ENCODE measurements at places on chromosomes 7 and 10.
A peak's percentile ranks its signal among the peaks of the same experiment; 100 is the strongest.

DNA sequence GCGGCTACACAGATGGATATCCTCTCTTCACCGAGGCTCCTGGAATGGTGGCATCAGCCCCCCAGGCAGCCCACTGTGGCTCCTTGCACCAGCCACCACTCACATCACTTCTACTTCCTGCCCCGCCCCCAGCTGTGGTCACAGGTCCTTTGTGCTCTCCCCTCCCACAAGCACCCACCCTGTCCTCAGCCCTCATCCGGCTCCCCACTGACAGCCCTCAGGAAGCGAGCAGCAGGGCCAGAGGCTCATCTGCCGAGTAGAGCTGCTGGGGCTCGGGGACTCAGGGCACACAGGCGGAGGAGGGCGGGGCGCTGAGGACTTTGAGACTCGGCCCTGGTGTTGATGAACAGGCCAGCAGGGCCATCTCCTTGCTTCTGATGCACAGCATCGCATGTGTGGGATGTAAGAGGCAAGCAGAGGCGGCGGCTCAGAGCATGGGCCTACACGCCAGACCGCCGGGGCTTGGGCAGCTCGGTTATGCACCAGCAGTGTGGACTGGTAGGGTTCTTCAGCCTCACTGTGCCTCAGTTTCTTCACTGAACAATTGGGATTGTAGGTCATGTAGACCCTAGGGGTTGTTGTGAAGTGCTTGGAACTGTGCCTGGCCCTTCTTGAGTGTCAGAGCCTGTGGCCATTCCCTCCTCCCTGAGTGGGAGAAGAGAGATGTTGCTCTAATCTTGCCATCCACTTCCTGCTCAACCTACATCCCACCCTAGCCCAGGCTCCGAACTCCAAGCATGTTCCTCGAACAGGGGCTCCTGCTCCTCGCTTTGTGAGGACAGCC, at the start of gene PRF1:
Gene PRF1, minus strand, starts transcription at position 77 of the 784 bp plus-strand sequence. CDS start 1,839 bp downstream, outside the sequence.
- peak; percentile 26 for DNase-seq

- no peak for DNase-seq
Observed at GRCh38 chr10:126059076-126059826, 162.9 kb downstream of the FANK1 start.

DNA sequence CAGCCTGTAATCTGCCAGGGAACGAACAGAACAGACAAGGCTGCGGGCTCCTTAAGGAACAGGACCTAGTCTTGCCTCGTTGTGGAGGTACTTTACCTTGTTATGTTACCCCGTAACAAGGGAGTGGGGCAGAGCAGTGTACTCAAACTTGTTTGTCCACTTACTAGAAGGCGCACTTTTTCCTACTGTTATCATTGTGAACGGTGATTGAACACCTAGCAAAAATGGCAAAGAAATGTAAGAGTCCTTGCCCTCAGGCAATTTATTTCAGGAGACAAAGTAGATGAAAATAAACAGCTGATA, 620 bp upstream of the IMPDH1 start:
- DNase-seq = no peak

- DNase-seq = no peak
Observed at GRCh38 chr7:149559711-149560110, 62.1 kb upstream of the ZNF746 start.

DNA sequence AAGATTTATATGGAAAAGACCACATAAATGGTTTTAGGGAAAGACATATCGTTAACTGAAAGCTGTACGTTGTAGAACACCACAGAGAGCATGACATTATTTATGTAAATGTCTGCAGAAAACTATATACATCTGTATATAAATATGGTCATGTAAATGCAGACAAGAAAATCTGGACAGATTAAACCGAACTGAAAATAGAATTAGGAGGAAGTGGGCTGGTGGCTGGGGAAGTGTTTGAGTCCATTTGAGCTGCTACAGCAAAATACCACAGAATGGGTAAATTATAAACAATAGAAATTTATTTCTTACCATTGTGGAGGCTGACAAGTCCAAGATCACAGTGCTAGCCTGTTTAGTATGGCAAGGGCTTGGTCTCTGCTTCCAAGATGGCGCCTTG, 56.3 kb upstream of the USP6NL start:
- DNase-seq = no peak

DNA sequence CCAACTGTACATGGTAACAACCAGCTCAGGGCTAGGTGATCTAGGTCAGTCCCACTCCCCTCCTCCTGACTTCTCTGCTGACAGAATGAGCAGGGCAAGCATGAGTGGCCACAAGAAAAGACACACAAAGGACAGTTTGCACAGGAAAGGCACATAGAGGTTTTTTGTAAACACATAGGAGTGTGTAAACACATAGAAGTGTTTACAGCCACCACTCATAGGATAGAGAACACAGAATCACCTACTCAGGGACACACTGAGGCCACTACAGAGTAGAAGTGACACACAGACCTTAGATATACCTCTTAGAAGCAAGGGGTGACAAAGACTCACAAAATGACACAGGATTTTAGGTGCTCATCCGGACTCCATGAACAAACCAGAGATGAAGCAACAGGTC, 19.0 kb downstream of the NUDCD3 start:
- no peak for DNase-seq

DNA sequence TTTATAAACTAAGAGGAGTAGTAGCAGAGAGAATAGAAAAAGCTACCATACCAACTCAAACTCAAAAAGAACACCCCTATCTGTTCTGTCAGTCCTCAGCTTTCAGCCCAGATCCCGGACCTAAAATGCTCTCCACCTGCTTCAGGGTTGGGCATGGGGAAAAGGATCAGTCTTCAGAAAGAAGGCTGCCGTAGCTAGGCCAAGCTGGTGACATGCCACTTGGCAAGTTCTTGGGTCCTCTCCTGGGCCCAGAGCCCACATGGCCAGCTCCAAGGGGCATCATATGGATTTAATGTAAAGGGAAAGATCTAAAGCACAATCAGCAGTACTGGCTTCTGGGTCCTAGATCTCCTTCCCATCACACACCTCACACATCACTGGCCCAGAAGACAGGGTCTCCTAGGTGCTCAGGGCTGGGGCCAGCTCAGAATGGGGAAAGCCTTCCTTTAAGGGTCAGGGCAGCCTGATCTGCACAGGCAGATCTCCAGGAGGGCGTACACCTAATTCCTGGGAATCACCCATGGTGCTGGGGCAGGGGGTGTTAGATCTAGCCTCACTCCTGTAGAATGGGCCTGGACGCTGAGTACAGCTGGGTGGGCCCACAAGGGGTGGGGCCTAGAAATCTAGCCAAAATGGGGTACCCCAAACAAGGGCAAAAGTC, 2.5 kb downstream of the VAX1 start:
- no peak for DNase-seq

DNA sequence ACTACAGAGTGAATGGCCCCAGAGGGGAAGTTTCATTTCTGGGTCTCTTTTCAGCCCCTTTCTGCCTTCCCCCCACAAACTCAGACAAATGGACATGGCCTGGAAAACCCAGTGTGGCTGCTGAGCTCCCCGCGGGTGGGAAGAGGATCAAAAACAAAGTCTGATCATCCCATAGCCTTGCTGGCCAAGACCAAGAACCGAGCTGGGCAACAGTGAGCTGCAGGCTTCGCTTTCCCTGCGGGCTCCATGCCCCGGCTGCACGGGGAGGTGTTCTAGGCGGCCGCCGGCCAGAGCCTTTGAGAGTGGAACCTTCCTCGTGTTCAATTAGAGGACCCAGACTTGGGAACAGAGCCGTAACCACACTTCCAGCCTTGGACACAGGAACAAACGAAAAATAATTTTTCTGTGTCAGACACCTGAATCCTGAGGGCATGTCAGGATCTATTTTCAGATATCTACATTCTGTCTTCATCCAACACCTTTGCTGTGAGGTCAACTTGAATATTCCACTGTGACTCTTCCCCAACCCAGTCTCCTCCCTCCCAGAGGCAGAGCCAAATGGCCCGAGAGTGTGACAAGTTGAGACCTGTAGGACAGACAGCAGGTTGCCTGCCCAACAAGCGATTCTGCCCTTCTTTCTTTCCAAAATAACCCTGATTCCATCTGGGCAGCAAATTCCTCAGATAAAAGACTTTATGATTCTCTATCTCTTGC, 26.0 kb downstream of the WDR86 start:
- DNase-seq = no peak

- DNase-seq = no peak
Observed at GRCh38 chr7:85520175-85520574, 333.3 kb upstream of the SEMA3D start.

GRCh38 chr7:107768263-107768662, 24.3 kb downstream of the CBLL1 start:
- DNase-seq = no peak

DNA sequence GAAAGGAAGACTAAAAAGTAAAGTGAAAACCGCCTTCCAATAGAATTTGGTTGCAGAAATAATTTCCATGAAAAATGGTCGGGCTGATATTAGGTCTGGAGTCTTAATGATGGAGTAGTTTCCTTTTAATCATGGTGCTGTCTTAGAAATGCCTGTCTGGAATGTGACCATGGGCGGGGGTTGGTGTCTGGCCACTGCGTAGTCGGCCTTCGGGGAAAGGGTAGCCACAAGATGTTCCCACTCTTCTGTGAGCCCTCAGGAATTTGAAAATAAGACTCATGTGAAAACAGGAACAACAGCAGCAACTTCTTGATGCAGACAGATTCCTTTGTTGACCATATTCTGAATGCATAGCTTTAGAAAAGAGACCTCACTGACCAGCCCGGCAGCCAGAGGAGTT, 176.8 kb downstream of the KIAA1217 start:
- peak; percentile 78 for DNase-seq

DNA sequence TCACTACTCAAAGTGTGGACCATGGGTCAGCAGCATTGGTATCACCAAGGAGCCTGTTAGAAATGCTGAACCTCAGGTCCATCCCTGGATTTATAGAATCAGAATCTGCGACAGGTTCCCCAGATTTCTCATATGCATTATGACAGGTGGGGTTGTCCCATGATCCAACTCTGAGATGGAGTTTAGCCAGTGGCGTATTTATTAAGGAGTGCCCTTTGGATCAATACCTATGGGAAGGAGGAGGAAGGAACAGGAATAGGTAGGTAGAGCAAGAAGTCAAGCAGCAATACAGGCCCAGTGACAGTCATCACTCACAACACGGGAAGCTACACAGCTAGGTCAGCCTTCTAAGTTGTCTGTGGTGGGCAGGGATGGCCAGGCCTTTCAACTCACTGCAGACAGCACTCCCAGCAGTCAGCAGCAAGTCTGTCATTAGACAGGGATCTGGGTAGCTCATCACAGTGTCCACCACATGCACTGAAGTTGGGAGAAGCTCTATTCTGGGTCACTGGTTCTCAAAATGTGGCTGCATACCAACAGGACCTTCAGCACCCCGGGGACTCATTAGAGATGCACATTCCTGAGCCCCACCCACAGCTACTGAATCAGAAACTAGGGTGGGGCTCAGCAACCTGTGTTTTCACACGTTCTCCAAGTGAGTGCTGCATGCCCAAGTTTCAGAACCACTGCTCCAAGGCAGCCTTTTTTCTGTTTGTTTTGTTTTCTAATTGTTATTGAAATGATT, 532.3 kb upstream of the GALNT17 start:
- no peak for DNase-seq

- DNase-seq = no peak
Observed at GRCh38 chr10:101484175-101484745, 103.8 kb downstream of the POLL start.

- no peak for DNase-seq
Observed at GRCh38 chr10:95536017-95536416, 25.2 kb downstream of the SORBS1 start.

- no peak for DNase-seq
Observed at GRCh38 chr7:208816-209215, 16.4 kb downstream of the FAM20C start.

DNA sequence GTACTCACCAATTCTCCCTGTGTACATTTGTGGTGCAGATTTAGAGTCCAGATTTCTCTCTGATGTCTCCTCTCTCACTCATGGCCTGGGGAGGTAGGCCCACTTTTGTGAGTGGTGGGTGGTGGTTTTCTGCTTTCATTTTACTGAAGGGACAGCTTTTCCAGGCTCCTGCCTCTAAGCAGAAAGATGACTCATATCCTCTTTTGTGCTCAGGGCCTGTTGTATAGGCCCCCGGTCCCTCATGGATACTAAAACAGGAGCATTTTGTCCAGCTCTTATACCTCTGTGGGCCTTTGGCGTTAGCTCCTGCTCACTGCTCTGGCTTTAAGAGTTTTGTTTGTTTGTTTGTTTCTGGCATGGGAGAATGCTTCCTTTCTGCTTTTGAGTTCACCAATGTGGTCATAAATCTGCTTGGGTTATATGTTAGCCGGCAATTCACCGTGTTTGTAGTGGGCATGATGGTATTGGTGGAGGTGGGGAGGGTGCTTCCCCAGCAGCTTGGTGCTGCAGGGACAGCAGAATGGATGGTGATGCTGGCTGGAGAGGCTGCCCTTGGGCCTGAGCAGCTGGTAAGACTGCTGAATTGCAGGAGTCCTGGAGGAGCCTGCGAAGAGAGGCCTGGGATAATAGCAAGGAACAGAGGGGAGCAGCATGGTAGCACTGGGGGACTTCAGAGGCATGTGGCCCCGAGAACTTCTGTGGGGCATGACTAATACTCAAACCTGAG, 468.7 kb downstream of the RPS24 start:
- DNase-seq = no peak

- no peak for DNase-seq
Observed at GRCh38 chr7:50858528-50859245, 76.0 kb upstream of the GRB10 start.

DNA sequence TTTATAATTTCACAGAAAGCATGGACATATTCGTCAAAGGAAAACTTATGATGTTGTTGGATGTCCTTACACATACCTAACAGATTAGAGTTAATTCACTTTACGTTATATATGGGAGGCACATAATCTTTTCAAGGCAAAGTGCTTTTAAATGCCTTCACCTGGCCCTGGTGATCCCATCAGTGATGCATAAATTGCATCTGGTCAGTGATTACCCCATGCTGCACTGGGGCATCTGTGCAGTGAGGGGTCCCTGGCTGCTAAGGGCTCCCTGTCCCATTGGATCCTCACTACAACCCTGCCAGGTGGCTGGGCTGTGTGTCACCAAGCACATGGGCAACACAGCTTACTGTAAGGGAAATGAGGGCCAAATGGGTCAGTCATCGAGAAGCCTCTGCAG, 441.1 kb downstream of the RPS24 start:
- DNase-seq = no peak

DNA sequence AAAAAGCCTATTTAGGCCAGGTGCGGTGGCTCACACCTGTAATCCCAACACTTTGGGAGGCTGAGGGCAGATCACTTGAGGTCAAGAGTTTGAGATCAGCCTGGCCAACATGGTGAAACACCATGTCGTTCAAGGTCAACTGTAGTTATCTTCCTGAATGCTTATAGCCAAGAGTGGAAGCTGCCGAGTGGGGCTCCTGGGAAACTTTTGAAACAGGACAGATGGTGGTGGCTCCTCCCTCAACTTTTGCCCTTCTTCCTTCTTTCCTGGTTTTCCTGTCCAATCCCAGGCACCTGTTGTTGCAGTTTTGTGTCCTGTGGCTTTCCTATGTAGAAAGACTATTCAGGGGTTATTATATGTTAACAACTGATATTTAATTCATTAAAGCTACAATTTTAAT, 8.7 kb upstream of the PPIA start:
- DNase-seq = no peak
